A549 treated with dexamethasone at 1 μM for 4 hours (cell line): ENCODE measurements at places on chromosomes 13 and 19. TPM values are rescaled to one million over a fixed set of nuclear protein-coding genes. Genes with fewer than 3 reads are reported as not detected.

KLK8 gene
- total RNA-seq = not detected in 5 replicates

COX7A1 gene
- not detected in 5 replicates for total RNA-seq

CASP14 gene
- total RNA-seq = not detected in 5 replicates

CLIP3 gene
- total RNA-seq = 0.67 to 0.99 TPM (median 0.74 TPM) in 5 replicates

NKPD1 gene
- 0.56 to 1.1 TPM (median 0.95 TPM) in 5 replicates for total RNA-seq

JOSD2 gene
- total RNA-seq = 60.1 to 72.6 TPM (median 68.8 TPM) in 5 replicates

LHB gene
- total RNA-seq = 0.19 TPM in 1 of 5 replicates, not detected in the others

LENG9 gene
- total RNA-seq = 3.9 to 7.7 TPM (median 6.7 TPM) in 5 replicates

SPRED3 gene
- total RNA-seq = 1.4 to 3.2 TPM (median 2.0 TPM) in 5 replicates

CCL25 gene
- not detected in 5 replicates for total RNA-seq

ANKRD24 gene
- 0.21 to 0.34 TPM (median 0.27 TPM) in 5 replicates for total RNA-seq

NALCN gene
- 3.1 to 5.2 TPM (median 5.0 TPM) in 5 replicates for total RNA-seq

CD33 gene
- total RNA-seq = 0.06 to 0.08 TPM (median 0.07 TPM) in 3 of 5 replicates, not detected in the others

ZNF530 gene
- 4.3 to 5.1 TPM (median 4.6 TPM) in 5 replicates for total RNA-seq

PPP1R15A gene
- total RNA-seq = 76.6 to 102 TPM (median 92.1 TPM) in 5 replicates

PEG3 gene
- not detected in 5 replicates for total RNA-seq

ONECUT3 gene
- 0.01 TPM in 2 of 5 replicates, not detected in the others for total RNA-seq

ZNF790 gene
- total RNA-seq = 0.15 to 0.59 TPM (median 0.25 TPM) in 5 replicates

SPIB gene
- total RNA-seq = 0.12 to 0.46 TPM (median 0.18 TPM) in 5 replicates

TINCR gene
- 1.9 to 3.2 TPM (median 2.2 TPM) in 5 replicates for total RNA-seq

ERICH4 gene
- not detected in 5 replicates for total RNA-seq

TMEM161A gene
- total RNA-seq = 16.3 to 27.9 TPM (median 26.3 TPM) in 5 replicates

CDC42EP5 gene
- total RNA-seq = 0.09 TPM in 1 of 5 replicates, not detected in the others

FBXL3 gene
- 16.1 to 22.0 TPM (median 18.3 TPM) in 5 replicates for total RNA-seq

CYP2F1 gene
- total RNA-seq = not detected in 5 replicates

SHKBP1 gene
- 93.3 to 152 TPM (median 136 TPM) in 5 replicates for total RNA-seq

CNMD gene
- total RNA-seq = not detected in 5 replicates

ZNF582 gene
- 0.80 to 1.3 TPM (median 1.1 TPM) in 5 replicates for total RNA-seq

NCAN gene
- 0.04 to 0.15 TPM (median 0.06 TPM) in 5 replicates for total RNA-seq

PNMA8B gene
- 0.02 TPM in 1 of 5 replicates, not detected in the others for total RNA-seq

PLEKHF1 gene
- total RNA-seq = 5.7 to 7.2 TPM (median 6.7 TPM) in 5 replicates
